ENCODE measurements at places on chromosomes 3 and 15.
A peak's percentile ranks its signal among the peaks of the same experiment; 100 is the strongest.

DNA sequence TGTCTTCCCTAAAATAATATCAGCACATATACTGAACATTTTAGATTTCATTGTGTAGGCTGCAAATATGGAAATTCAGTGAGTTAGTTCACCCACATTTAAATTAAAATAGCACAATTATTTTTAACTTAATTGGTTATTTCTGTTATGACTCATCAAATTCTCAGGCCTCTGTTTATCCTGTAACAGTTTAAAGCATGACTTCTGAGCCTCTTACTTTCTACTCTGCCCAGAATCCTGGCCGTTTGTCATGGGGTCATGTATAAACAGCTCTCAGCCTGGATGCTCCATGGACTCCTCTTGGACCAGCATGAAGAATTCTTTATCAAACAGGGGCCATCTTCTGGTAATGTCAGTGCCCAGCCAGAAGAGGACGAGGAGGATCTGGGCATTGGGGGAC lies 12.2 kb downstream of the TUBGCP4 start:
- no peak for DNase-seq

GRCh38 chr3:40103829-40104228 lies 205.7 kb upstream of the EIF1B start:
- DNase-seq, result no peak

DNA sequence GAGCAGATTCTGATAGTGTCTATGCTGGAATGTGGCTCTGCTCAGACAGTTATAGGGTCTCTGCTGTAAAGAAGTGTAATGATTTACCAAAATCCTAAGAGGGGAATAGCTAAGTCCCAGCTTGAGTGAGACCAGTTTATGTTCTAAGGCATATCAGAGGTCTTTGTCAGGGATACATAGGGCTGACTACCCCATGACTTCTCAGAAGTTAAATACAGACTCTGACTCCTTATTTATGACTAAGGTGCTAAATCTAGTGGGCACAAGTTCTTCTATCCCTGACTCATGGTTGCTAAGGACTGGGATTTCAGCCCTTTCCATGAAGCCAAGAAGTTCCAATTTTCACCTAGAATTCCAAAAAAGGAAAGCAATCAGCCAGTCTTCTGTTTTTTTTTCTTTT lies 192.6 kb upstream of the POU1F1 start:
- no peak for DNase-seq

- peak; percentile 64 for DNase-seq
Measured at GRCh38 chr3:42052484-42053351, 38.4 kb upstream of the TRAK1 start.

- DNase-seq, result no peak
Measured at GRCh38 chr15:62896969-62897486, 145.5 kb upstream of the TPM1 start.

GRCh38 chr3:79167651-79168416 lies 600.0 kb downstream of the ROBO1 start:
- no peak for DNase-seq

DNA sequence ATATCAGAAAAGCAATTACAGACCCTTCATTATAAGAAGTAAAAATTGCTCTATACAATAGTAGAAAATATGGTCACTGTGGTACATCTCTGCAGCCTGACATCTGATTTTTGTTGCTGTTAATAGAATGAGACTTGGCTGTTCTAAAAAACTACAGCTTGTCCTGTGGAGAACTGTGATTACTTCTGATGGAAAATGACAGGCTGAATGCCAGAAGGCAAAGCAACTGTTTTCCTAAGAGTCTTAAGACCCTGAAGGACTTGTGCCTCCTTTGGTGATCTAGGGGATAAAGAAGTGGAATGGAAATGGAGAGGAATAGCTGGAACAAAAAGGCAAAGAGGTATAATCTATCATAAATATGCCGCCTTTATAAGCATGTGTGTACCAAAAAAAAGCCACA lies 314.8 kb downstream of the BCHE start:
- DNase-seq, result no peak

- DNase-seq, result peak; percentile 79
Measured at GRCh38 chr3:127706785-127707351, 34.1 kb downstream of the ABTB1 start.

GRCh38 chr3:183517607-183518006 lies 37.9 kb downstream of the KLHL6 start:
- DNase-seq, result no peak

DNA sequence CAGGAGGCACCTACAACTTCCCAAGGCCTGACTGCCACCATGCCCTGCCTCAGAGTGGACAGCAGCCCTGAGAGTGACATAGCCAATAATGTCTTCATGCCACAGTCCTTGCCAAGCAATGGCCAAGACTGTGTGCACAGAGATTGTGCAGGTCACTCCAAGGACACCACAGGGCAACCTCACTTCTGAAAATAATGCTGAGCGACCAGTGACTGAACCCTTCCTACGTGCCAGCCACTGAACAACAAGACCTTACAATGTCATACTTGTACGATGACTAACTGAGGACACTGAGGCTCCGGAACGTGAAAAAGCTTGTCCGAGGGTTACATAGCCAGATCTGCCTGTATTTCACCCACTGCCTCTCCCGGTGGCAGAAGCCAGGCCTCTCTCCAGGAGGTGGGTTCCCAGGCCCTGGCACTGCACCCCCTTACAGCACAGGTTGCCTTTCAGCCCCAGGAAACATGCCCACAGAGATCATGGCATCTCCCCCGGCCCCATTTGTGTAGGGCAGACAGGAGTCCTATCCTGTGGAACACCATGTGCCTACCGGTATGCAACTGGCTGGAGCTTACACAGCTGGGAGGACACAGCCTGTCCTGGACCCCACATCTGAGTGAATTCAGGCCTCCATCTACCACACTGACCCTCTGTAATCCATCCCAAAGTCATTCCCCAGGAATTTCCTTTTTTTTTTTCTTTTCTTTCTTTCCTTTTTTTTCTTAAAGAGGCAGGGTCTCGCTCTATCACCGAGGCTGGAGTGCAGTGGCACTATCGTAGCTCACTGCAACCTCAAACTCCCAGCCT lies 72.3 kb downstream of the SLC12A8 start:
- no peak for DNase-seq
